ENCODE measurements at places on chromosomes 7 and 10.

DNA sequence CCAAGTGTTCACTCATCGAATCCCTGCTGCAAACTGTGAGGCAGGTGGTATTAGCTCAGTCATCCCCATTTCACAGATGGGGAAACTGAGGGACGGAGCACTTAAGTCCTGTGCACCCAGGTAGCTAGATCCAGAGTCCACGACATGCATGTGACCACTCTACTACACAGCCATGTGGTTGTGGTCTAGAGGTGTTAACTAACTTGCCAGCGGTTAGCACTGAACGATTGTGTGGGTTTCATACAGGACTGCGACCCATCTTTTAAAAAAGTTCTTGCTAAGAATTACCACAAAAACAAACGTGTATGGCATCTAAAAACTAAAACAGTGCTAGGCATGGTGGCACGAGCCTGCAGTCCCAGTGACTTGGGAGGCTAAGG is 16.1 kb upstream of the ABCC2 start:
- no peak for DNase-seq

DNA sequence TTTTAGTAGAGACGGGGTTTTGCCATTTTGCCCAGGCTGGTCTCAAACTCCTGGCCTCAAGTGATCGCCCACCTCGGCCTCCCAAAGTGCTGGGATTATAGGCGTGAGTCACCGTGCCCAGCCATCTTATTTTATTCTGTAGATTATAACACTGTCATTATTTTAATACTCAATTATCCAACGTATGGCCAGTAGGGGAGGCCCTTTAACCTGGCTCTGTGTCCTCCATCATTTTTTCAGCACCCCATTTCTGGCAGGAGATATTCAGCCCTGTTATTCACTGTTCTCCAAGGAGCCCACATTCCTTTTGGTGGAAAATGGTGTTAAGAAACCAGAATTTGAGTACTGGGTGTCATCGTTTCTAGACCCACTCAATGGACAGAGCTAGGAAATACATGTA is 31.5 kb downstream of the PDSS1 start:
- no peak for DNase-seq

GRCh38 chr10:113463777-113464176 is 89.1 kb upstream of the HABP2 start:
- DNase-seq, result no peak

DNA sequence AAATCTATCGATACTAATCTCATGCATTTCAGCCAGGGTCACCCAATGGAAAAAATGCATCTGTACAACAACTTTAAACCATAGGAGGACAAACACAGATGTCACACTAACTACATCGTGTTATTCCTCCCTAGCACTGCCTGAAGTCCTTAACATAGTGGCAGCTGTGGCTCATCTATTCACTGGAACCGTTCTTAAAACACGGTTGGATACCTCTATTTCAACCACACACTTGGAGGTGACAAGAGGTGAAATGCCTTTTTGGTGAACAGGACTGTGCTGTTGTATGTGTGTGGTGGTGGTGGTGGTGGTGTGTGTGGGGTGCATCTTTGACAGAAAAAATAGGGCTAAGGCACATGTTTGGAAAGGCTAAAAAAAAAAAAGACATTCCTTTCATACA is 93.1 kb downstream of the NRP1 start:
- DNase-seq, result no peak

DNA sequence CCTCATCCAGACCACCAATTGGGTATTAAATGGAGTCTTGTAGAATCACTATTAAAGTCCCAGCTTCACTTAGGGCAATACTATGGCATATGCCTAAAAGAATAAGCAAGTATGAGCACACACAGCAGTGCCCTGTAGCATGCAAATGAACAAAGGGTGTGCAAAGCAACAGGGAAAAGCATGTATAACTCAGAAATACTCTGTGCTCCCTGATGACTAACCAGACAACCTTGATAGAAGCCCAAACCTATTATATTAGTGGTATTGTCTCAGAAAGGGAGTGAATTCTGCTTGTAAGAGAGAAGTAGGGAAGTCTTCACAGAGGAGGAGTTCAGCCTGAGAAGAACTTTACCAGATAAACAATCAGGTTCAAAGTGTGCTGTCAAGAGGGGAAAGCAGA is 131.2 kb downstream of the DGKI start:
- DNase-seq, result no peak

DNA sequence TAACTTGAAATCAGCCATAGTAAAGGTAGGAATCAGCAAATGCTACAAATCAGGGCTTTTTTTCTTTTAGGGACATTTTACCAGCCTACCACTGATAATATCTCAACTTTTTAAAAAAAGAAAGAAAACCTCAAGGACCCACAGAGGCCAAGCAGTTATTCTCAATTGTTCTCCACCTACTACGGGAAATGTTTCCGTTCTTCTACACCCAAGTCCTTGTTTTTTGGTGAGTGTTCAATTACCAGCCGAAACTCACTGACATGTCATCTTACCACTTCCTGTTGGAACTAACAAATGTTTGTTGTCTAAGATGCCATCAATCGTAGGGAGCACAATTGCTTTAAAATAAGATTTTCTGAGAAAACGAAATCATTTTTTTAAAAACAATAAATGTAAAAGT is 50.2 kb upstream of the CDK1 start:
- no peak for DNase-seq

- DNase-seq, result no peak
Measured at GRCh38 chr7:69654381-69654780, 56.1 kb downstream of the AUTS2 start.

- DNase-seq, result no peak
Measured at GRCh38 chr10:80186364-80187012, 18.8 kb downstream of the ANXA11 start.

GRCh38 chr7:79244482-79244881 is 209.0 kb downstream of the MAGI2 start:
- DNase-seq, result no peak

- no peak for DNase-seq
Measured at GRCh38 chr7:17552952-17553351, 254.5 kb downstream of the AHR start.

GRCh38 chr7:107913851-107914250 is 22.9 kb downstream of the DLD start:
- no peak for DNase-seq

DNA sequence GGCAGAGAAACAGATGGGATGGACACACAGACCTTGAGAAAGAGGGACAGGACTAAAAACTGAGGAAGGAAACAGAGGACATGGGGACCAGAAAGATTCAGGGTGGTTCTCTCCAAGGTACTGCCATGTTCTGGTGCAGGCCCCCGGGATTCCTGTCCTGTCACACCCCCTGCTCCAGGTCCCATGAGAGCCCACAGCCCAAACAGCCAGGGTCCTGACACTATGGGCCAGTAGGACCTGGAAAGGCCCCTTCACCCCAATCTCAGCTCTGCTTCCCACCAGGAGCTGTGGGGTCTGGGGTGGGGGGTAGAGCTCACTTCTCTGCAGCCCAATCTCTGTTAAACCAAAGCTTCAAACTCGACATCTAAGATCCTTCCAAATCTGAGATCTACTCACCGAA is 21.2 kb downstream of the PDIA4 start:
- DNase-seq, result no peak

- DNase-seq, result no peak
Measured at GRCh38 chr7:55526329-55526728, 46.0 kb downstream of the VOPP1 start.

- DNase-seq, result no peak
Measured at GRCh38 chr10:76350583-76350982, 919.2 kb downstream of the LRMDA start.

DNA sequence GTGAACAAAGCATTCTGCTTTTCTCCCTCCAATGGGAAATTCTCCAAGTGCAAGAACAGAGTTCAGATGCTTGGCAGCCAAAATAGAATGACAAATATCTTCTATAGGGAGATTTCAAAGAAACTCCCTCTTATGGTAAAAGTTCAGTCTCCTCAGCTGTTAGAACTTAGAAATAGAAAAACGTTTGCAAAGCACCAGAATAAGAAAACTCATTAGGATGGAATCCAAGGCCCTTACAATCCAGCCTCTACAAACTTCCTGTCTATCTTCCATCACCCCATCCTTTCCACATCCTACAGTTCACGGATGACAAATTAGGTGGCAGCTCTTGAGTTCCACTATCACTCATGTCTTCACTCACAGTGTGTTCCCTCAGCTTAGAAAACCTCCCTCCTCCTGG is 25.7 kb downstream of the FAM13C start:
- DNase-seq, result no peak

- no peak for DNase-seq
Measured at GRCh38 chr7:51732116-51732515, 415.5 kb upstream of the COBL start.

- no peak for DNase-seq
Measured at GRCh38 chr10:124733571-124734245, 10.5 kb downstream of the FAM53B start.

GRCh38 chr10:62454687-62455397 is 80.7 kb downstream of the ZNF365 start:
- no peak for DNase-seq

DNA sequence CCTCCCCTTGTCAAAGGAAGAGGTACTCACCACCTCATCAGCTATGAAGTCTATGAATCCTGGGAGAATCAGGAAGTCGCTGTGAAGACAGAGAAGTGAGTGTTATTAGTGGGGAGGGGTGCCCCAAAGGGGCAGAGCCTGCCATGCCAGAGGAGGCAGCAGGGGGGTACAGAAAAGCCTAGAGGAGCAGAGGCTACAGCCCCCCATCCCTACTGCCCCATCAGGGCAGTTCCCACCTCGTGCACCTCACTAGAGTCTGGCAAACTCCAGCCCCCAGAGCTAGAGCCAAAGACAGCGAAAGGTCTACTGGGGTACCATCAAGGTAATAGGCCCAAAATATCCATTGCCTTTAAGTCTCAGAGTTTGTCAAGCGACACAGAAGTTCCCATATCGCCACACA is 6.1 kb downstream of the IMPDH1 start:
- no peak for DNase-seq

- DNase-seq, result no peak
Measured at GRCh38 chr7:16271990-16272665, 149.2 kb downstream of the CRPPA start.

GRCh38 chr7:5348134-5349004 is 65.6 kb downstream of the SLC29A4 start:
- no peak for DNase-seq

GRCh38 chr7:110841840-110842545 is 248.9 kb upstream of the LRRN3 start:
- no peak for DNase-seq

DNA sequence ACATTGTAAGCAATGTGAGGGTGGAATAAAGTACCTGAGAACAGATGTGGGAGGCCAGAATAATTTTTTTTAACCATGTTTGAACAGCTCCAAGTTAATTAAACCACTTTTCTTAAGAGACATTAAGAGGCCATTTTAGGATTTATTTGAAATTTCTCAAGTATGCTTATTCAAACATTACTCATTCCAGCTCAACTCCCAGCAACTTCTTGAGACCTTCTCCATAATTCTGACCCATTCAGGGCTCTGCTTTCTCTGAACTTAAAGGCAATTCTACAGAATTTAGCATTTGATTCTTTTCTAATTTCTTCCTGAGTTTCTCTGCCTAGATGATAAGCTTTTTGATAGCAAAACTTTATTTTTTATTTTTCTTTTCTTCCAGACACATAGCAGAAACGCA is 314.5 kb downstream of the CAMK1D start:
- DNase-seq, result no peak

- no peak for DNase-seq
Measured at GRCh38 chr10:55631071-55631654, 729.9 kb downstream of the ZWINT start.

GRCh38 chr10:129309565-129309964 is 157.5 kb upstream of the MGMT start:
- DNase-seq, result no peak

DNA sequence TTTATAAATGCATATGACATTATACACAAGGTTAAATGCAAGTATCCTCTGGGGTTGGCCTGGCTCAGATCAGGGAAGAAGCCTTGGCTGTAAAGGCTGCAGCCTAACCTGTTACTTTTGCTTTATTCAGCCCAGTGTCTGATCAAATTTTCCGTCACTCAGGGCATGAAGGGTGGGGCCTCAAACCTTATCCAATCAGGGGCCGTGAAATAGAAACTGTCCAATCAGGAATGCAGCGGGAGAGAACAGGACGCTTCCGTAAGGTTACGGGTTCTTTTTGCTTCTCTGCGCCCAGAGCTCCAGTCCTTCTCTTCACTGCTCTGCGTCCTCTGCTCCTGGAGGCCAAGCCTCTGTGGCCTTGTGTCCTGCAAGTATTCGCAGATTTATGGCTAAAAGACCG is at the start of gene ZNF716:
ZNF716 (plus strand) TSS at position 274 of the 400 bp plus-strand sequence; CDS start at position 386, 112 bp downstream.
- no peak for DNase-seq

- no peak for DNase-seq
Measured at GRCh38 chr10:30378201-30378995, 29.3 kb upstream of the MTPAP start.

DNA sequence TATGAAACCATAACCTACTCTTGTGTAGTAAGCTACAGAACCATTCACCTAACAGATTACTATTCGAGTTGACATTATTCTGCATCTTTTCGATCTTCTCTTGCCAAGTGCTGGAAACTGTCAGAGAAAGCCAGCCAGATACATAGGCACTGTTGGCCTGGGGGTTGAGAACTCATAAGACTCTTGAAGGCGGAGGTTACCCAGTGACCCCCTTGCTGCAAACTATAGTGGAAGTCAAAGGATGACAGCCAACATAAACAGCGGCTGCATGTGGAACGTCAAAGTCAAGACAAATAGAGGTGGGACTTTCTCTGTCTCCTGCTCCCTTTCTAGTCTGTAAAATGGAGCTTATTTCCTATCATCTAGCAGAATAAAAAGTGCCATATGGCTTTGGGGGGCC is 394.2 kb downstream of the LRMDA start:
- no peak for DNase-seq

DNA sequence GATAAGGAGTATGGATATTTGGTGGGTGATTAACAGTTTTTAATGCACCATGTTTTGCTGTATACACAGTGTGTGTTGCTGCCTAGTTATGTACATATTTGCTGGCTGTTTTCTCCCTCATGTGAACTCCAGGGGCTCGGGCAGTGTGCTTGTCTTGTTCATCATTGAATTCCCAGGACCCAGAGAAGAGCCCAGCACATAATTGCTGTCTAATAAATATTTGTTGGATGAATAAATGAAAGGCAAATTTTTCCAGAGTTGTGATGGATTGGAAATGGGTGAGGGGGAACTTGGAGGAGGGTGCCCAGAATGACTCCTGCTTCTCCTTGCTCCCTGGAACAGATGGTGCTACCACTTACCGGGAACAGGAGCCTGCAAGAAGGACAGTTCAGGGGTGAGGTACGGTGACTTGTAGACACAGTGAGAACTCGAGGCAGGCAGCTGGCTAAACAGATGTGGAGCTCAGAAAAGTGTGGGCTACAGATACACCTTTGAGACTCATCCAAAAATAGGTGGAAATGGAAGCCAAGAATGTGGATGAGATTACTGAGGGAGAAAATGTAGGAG is 586.8 kb upstream of the MGMT start:
- no peak for DNase-seq

GRCh38 chr10:132336919-132337407 is 5.0 kb downstream of the LRRC27 start:
- no peak for DNase-seq

- DNase-seq, result no peak
Measured at GRCh38 chr10:46050941-46051623, 5.0 kb upstream of the MSMB start.

GRCh38 chr10:79203833-79204232 is 135.1 kb downstream of the ZMIZ1 start:
- no peak for DNase-seq

GRCh38 chr10:28661035-28661434 is 16.3 kb upstream of the BAMBI start:
- DNase-seq, result no peak

All from T-helper 17 cell (primary cell).